ENCODE measurements at places on chromosomes 6 and 20. TPM values are rescaled to one million over a fixed set of nuclear protein-coding genes. Genes with fewer than 3 reads are reported as not detected.
A peak's percentile ranks its signal among the peaks of the same experiment; 100 is the strongest.

Gene DLK2
- total RNA-seq, result 0.29 TPM

Gene TGM2
- 78.2 TPM for total RNA-seq

Gene OR2H2
- not detected for total RNA-seq

Gene KIF13A
- 61.5 TPM for total RNA-seq

DNA sequence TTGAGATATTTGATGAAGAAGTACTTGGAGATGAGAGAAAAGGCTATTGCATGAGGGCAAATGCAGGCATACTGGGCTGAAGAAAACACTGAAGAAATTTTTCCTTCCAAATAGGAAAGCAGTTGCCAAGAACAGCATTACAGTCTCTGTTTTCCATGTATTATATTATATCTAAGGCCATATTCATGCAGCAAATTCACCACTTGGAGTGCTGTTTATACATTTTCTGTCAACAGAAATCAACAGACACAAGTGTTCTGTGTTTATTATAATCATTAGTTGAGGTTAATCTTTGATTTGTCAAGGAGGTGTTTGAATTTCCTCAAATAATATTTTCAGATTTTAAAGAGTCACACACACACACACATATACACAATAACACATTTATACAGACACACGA lies 268.8 kb upstream of the PLCB4 start:
- no peak overlapping the region for H3K4me3 ChIP-seq
- no peak for DNase-seq
- H3K4me1 ChIP-seq, result peaks cover 11% of the 10 kb centered on the region
- no peaks in the 10 kb centered on the region for H3K36me3 ChIP-seq

DNA sequence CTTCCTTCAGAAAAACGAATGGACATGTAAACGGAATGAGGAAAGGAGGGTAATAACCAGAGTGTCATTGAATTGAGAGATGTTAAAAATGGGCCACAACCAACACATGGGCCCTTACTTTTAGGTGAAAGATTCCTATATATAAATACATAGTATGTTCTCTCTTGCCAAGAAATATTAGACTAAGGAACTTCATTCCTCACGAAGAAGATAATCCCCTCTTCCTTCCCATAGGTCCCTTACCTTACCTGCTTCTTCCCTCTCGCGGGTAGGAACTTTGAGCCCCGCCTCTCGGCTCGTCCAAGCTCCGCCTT lies 295 bp upstream of the TBC1D22B start:
- H3K27me3 ChIP-seq, result no peaks in the 10 kb centered on the region
- H3K4me1 ChIP-seq, result peaks cover 14% of the 10 kb centered on the region
- no peak for DNase-seq
- peak overlapping the region; percentile 88 for H3K4me3 ChIP-seq
- H3K36me3 ChIP-seq, result no peaks in the 10 kb centered on the region

Gene FAM184A
- under 0.01 TPM for total RNA-seq

GRCh38 chr20:50545126-50545525 lies 34.9 kb downstream of the PTPN1 start:
- no peak overlapping the region for H3K4me3 ChIP-seq
- H3K27ac ChIP-seq, result no peak overlapping the region
- no peak for DNase-seq

DNA sequence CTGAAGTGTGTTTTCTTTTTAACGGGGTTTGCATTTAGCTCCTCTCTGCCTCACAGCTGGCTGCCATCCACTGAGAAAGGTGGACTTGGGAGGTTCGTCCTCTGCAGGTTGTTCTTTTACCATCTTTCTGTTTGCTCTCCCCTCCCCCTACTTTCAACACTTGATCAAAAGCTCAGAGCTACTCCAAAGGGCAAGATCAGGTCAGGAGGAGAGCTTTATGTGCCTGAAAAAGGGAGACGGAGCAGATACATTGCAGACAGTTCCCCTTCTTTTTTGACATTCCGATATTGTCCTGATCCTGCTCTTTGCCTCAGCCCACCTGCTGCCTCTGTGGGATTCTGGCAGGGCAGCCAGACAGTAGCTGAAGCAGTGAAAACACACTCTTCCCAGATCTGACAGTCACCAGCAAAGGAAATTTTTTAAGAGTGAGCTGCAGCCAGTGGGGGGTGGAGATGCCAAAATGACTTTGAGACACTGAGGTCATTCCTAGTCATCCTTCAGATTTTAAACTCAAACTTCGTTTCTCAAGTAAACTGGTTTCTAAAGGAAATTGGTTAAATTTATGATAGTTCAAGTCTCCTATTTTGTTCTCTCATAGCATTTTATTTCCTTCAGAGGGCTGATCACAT lies 26.5 kb downstream of the SMLR1 start:
- peaks cover 4% of the 10 kb centered on the region for H3K36me3 ChIP-seq
- peaks cover 19% of the 10 kb centered on the region for H3K4me1 ChIP-seq
- peak overlapping the region; percentile 45 for H3K27ac ChIP-seq

DNA sequence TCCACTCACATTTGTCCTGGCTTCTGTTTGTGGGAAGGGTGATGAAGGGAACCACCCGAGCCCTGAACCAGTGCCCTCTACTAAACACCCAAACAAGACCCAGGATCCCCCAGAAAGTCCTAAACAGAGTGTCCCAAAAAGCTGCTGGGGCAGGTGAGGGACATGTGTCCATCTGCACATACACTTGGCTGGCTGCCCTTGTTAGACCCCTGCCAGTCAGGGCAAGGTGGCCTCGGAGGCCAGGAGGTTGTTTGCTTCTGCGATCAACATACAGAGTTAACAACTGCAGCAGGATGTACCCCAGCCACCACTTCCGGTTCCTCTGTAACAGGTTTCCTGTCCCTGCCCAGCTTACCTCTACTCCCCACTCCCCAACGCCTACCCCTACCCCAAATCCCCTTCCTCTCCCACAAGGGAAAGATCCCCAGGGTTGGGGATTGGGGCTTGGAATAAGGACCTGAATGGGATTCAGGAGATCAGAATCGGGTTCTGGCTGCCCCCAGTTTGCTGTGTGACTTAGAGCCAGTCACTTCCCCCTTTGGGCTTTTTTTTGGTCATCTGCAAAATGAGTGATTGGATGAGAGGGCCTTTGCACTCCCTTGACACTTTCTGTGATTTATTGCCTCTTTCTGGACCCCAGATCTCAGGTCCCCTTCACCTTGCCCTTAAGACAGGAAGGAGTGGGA lies 13.9 kb downstream of the DEF6 start:
- H3K36me3 ChIP-seq, result no peaks in the 10 kb centered on the region
- H3K27me3 ChIP-seq, result peaks cover 7% of the 10 kb centered on the region
- no peak overlapping the region for H3K4me3 ChIP-seq
- peak; percentile 63 for DNase-seq

Gene MRAP2
- 5.1 TPM for total RNA-seq

DNA sequence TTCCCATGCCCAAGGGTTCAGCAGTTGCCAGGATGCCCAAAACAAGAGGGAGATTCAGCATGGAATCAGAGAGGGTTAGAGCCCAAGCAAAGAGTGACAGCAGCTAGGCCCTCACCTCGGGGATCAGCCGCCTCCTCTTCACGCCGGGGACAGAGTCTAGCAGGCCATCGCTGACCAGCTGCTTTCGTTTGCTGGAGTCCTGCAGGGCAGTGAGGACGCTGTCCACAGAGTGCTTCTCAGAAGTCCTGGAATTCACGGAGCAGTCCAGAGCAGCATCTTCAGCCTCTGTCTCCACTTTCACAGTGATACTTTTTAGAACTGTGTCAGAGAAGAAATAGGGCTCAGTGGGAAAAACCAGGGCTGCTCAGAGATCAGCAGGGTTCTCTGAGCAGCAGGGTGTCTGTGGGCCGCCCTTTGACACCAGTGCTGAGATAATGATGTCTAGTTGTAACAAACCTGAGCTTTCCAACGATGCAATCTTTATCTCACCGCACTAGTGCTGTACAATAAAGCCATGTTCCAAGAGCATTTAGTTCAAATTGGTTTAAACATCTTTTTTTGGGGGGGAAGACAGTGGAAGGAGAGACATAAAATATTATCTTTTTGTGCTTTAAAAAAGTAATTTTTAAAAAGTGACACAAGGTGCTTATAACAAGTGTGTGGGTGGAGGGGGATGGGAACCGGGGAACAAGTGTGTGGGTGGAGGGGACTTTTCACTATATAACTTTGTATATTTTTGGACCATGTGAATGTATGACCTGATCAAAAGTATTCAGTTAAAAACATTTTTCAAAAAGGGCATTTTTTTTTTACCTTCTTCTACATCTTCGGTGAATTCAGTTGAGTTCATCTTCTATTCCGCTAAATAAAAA lies 16.6 kb downstream of the BEND3 start:
- no peak for DNase-seq
- no peak overlapping the region for H3K4me3 ChIP-seq
- no peaks in the 10 kb centered on the region for H3K36me3 ChIP-seq

Gene HDGFL1
- not detected for total RNA-seq

Gene SLC17A3
- total RNA-seq, result not detected

DNA sequence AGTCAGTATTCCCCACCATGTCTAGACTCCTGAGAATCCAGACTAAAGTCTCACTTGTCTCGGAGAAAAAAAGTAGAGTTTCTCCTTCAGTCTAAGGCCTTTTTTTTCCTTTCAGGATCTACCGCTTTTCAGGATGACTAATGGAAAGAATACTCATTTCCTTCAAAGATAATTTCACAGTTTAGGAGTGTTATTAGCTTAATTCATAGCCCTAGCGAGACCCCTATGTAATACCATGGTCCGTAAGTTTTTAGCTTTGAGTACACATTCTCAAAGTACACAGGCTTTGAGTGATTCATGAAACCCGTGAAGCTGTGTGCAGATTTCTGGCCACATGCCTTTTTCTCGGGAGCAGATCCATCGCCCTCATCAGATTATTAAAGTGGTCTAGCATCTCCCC lies 133.1 kb downstream of the SOX4 start:
- DNase-seq, result no peak
- H3K27me3 ChIP-seq, result no peaks in the 10 kb centered on the region
- H3K4me1 ChIP-seq, result no peaks in the 10 kb centered on the region
- no peak overlapping the region for H3K27ac ChIP-seq
- no peak overlapping the region for H3K4me3 ChIP-seq

DNA sequence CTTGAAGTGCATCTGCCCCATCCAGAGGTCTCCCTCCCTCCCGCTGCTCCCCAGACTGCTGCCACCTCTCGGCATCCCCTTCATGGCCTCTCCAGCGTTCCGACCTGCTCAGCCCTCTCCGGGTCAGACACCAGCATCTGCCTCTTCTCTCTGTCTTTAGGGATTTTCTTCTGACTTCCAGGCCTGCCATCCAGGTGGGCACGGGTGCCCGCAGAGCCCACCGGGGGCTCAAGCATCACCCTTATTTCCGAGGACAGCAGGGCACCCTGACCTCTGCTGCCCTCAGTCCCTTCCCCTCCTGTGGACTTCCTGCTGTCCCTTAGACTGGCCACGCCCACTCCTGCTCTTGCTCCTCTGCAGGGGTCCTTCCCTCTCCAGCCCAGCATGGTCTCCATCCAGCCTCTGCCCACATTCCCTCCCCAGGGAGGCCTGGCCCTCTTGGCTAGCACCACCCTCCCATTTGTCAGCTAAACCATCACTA lies 3.3 kb downstream of the NPEPL1 start:
- no peak overlapping the region for H3K27ac ChIP-seq
- H3K36me3 ChIP-seq, result peaks cover 23% of the 10 kb centered on the region
- H3K4me3 ChIP-seq, result no peak overlapping the region
- no peak for DNase-seq
- H3K27me3 ChIP-seq, result no peaks in the 10 kb centered on the region

- no peak for DNase-seq
- no peaks in the 10 kb centered on the region for H3K36me3 ChIP-seq
- H3K4me1 ChIP-seq, result peaks cover 10% of the 10 kb centered on the region
- peaks cover 25% of the 10 kb centered on the region for H3K27me3 ChIP-seq
- H3K4me3 ChIP-seq, result no peak overlapping the region
- no peak overlapping the region for H3K27ac ChIP-seq
These were observed 4.1 kb downstream of the ADAM33 start for GRCh38 chr20:3677733-3678132.

DNA sequence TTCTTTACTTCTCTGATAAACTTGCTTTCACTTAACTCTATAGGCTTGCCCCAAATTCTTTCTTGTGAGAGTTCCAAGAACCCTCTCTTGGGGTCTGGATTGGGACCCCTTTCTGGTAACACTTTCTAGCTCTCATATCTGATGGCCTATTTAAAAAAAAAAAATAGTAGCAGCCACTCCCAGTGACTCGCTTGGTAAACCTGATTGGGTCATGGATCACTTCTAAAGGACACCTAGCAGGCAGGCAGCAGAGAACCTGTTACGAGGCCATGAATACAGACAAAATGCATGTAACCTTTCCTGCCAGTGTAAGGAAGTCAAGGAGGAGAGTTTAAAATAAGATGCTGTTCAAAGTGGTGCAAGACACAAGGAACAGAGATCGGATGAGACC lies 9.1 kb upstream of the SERPINB6 start:
- no peak overlapping the region for H3K27ac ChIP-seq
- no peaks in the 10 kb centered on the region for H3K27me3 ChIP-seq
- H3K4me3 ChIP-seq, result no peak overlapping the region
- DNase-seq, result no peak

DNA sequence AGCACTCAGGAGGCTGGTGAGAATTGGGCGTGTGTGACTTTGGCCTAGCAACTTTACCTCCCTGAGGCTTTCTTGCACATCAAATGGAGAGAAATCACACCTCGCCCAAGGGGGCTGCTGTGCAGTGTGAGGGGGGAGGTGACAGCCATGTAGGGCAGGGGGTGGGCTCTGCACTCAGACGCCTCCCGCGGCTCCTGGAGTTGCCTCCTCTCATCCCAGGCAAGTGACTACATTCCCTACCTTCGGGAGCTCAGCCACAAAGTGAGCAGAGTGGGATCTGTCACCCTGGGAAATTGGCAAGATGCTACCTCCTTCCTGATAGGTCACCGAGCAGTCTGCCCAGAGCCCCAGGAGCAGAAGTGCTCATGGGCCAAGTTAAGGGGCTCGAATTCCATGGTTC lies 56.0 kb downstream of the GCNT2 start:
- H3K36me3 ChIP-seq, result no peaks in the 10 kb centered on the region
- no peak overlapping the region for H3K27ac ChIP-seq
- no peak overlapping the region for H3K4me3 ChIP-seq
- H3K27me3 ChIP-seq, result no peaks in the 10 kb centered on the region
- H3K4me1 ChIP-seq, result no peaks in the 10 kb centered on the region
- DNase-seq, result no peak

DNA sequence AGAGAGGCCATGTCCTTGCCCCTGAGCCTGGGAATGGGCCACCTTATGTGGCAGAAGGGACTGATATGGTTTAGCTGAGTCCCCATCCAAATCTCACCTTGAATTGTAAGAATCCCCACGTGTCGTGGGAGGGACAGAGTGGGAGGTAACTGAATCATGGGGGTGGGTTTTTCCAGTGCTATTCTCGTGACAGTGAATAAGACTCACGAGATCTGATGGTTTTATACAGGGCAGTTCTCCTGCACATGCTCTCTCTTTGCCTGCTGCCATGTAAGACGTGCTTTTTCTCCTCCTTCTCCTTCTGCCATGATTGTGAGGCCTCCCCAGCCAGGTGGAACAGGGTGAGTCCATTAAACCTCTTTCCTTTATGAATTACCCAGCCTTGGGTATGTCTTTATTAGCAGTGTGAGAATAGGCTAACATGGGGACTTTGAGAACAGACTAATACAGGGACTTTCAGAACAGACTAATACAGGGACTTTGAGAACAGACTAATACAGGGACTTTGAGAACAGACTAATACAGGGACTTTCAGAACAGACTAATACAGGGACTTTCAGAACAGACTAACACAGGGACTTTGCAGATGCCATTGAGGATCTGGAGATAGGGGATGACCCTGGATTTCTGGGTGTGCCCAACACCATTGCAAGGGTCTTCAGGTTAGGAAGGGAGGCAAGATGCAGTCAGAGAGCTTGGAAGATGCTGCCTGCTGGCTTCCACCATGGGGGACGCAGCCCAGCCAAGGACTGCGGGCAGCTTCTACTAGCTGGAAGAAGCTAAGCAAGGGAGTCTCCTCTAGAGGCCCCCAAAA lies 86.9 kb downstream of the RAMACL start:
- H3K27ac ChIP-seq, result no peak overlapping the region
- no peaks in the 10 kb centered on the region for H3K27me3 ChIP-seq
- H3K36me3 ChIP-seq, result peaks cover 45% of the 10 kb centered on the region
